ENCODE measurements at places on chromosomes 2 and 18.

- no peak for DNase-seq
These were observed 23.2 kb upstream of the SATB2 start for GRCh38 chr2:199480966-199481365.

- no peak for DNase-seq
These were observed 11.1 kb upstream of the MOCOS start for GRCh38 chr18:36176177-36176584.

GRCh38 chr2:149418065-149418464 lies 87.7 kb downstream of the LYPD6 start:
- DNase-seq: no peak

DNA sequence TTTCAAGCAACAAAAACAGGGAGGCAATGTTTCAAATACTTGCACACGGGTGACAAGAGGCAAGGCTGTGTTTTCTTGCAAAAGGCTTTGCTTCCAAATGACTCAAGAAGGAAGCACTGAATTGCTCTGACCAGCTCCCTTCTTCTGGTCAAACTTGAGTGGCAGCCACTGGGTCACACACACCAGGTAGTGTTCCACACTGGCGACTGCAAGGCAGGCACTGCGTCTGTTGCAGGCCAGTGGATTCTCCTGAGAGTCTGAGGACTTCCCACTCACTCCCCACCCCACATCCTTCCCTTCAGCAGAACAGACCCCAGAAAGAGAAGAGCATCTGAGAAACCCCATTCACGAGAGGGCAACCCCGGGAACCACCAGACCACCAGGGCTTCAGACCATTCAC lies 19.8 kb downstream of the PARD6G start:
- no peak for DNase-seq

- DNase-seq: no peak
These were observed 5.8 kb downstream of the HDAC4 start for GRCh38 chr2:239394978-239395377.

DNA sequence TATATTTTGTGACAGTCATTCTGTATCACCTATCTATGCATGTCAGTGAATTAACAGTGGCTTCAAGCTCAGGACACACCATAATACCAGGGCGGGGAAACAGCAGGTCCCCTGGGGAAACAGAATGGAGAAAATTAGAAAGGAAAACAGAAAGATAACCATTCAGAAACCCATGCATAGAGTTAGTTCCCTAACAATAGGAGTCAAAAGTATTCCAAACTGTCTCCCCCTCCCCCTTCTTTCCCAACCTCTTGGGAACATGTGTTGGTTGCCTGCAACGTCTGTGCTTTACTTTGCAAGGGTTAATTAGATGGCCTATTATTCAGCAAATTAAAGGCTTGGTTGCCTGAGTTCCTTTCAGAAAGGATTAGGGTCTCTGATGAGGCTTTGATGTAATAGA lies 176.4 kb downstream of the MYO3B start:
- no peak for DNase-seq

- DNase-seq: no peak
These were observed 30.7 kb upstream of the ACAA2 start for GRCh38 chr18:49843778-49844625.

DNA sequence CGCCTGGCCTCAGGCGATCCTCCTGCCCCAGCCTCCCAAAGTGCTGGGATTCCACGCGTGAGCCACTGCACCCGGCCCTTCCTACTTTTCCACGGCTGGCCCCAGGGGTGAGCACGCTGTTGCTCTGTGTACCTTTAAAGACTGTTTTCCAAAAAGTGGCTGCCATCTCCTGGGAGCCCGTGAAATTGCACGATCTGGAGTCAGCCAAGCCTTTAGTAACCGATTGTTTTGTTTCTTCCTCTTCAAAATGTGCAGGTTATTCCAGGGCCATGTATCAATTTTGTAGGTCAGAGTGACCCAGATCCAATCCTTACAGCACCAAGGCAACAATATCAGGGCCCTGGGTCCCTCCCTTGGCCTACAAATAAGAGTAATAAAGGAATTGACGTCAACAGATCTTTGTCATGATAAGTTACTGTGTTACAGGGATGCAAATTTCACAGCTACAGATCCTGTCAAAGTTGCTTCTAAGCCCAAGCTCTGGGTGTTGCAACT lies 135.6 kb upstream of the ZNF236 start:
- no peak for DNase-seq

GRCh38 chr18:60446821-60447220 lies 74.2 kb upstream of the MC4R start:
- no peak for DNase-seq

DNA sequence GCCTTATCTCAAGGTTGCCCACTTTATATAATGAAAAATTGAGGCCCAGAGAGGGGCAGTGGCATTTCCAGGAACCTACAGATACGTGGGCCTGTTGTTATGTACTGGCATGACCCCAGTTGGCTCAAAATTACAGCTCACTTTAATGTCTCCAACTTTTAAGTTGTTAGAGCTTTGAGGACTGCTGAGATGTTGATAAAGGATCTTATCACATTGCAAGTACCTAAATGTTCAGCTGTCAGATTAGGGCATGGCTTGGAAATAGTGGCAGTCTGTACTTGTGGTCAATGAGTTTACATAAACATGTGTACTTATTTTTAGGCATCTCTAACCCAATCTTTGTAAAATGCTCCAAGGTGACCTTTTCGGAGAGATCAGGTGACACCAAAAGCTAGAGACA lies 14.6 kb downstream of the SLC4A5 start:
- DNase-seq: no peak

DNA sequence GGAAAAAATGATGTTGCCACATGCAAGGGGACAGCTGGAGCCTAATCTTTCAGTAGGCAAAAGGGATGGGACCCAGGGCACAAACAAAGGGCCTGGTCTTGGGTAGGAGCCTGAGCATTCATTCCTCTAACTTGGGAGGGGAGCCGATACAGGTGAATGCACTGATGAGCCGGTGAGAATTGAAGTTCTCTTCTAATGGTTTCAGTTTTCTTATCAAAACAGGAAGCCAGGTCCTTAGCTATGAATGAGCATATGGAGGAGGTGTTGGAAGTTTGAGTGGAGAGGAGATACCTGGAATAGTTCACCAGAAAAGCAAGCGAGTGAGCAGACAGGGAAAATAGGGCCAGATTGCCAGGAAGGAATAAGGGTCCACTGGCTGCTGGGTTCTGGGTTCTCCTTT lies 10.1 kb downstream of the DPP4 start:
- DNase-seq: no peak

DNA sequence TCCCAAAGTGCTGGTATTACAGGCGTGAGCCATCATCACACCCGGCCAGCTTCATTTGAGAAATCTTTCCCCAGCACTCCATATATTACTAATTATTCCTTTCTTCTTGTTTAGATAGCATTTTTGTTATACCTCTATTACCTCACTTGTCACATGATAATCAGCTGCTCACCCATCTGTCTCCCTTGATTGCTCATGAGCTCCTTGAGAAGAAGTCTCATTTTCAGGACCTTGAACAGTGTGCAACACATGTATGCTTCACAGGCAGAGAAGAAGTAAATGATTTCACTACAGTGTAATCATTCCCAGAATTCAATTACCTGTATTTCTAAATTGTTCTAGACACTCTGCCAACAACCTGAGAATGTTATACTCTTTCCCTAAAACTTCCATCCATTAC lies 6.2 kb downstream of the PAIP2B start:
- DNase-seq: no peak

GRCh38 chr2:127665267-127665893 lies 9.9 kb downstream of the LIMS2 start:
- DNase-seq: no peak

DNA sequence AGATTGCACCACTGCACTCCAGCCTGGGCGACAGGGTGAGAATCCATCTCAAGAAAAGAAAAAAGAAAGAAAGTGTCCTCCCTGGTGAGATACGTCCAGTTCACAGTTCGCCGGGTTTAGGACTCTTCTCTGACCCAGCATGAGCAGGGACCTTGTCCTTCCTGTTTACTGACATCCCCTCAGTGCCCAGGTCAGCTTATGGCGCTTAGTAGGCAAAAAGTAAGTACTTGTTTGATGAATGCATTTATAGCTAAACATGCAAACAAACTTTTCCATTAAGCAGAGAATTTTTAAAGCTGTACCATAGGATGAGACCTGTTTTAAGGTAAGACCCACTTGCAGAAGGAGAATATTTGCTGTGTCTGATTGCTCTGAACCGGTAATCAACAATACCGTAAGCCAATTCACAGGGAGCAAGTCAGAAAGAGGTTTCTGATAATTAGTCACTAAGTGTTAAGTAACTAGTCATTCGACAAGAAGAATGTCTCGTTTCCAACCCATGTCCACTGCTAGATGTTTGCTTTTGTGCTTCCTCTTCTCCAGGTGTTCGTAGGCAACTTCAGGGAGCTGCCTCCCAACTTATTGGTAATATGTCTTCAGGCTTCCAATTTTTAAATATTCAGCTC lies 40.0 kb downstream of the MOGAT1 start:
- no peak for DNase-seq

DNA sequence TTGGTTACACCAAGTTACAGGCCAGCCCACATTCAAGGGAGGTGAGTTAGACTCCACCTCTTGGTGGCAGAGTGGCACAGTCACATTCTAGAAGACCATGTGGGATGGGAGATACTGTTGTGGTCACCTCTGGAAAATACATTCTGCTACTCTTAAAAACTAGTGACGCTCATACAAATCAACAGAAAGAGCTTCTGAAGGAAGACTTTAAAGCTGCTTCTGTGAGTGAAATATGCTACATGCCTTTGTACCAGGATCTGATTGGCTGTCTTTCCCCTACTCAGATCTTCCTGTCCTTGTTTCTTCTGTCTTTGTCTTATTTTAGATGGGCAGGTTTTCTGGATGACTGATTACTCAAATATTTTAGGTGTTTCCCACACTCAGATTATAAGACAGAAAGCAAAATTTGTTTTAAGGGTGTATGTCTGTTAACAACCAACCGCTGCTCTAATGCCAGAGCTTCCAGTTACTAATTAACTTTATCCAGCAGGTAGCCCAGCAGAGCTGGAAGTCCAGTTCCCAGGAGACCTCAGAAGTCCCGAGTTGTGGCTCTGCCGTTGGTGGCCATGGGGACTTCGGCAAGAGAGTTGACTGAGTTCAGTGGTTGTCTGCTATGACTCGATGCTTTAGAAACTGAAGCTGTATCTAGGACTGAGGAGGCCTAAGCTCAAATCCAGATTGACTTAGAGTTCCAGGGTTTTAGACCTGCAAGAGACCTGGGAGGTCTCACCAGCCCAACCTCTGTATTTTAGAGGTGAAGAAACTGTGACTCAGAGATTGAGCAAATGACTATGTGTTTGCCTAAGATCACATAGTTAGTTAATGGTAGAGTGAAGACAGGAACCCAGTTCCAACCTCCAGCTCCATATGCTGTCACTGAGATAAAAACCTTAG lies 7.4 kb downstream of the IL1R2 start:
- DNase-seq: no peak

DNA sequence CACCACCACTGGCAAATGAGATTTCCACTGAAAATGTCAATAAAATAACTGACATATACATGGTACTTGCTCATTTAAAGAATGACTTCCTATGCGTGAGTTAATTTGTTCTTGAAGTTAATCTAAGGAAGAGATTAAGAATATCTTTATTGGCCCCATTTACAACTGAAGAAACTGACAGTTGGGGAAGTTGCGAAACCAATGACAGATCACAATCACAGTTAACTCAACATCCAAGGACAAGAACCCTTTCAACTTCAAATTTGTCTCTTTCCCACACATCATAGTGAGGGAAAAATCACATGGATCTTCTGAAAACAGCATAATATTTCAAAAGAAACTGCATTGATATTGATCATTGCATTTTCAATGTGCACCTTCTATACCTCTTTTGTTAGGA lies 565.4 kb downstream of the IRS1 start:
- no peak for DNase-seq

DNA sequence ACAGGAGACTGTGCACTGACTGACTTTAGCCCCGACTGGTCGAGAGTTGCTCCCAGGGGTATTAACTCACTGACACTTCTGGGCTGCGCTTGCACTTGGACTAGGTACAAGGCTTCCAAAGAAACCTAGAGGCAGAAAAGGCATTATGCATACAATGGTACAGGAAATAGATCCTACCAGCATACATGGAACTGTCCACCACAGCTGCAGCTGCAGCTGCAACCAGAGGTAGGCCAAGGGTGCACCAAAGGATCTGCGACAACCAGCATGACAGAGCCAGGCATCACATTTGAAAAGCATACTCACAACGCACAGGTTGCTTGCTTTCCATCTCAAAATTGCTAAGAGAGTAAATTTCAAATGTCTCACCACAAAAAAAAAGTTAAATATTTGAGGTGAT lies 22.6 kb upstream of the PGAP1 start:
- DNase-seq: no peak

- no peak for DNase-seq
These were observed 285.7 kb downstream of the TCF4 start for GRCh38 chr18:55302167-55302833.

DNA sequence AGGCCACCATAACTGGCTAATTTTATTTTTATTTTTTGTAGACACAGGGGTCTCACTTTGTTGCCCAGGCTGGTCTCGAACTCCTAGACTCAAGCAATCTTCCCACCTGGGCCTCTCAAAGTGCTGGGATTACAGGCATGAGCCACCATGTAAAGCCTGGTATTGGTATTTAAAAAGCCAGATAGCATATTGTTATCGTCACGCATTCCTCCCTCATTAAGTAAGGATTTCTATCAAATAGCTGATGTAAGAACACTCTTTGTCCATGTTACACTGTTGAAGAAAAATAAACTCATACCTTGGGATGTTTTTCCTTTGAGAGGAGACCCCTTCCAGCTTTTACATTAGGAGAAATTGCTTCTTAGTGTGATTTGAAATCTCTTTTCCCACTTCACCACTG lies 39.2 kb upstream of the DARS1 start:
- DNase-seq: no peak
